ENCODE measurements at places on chromosomes 4 and X.

DNA sequence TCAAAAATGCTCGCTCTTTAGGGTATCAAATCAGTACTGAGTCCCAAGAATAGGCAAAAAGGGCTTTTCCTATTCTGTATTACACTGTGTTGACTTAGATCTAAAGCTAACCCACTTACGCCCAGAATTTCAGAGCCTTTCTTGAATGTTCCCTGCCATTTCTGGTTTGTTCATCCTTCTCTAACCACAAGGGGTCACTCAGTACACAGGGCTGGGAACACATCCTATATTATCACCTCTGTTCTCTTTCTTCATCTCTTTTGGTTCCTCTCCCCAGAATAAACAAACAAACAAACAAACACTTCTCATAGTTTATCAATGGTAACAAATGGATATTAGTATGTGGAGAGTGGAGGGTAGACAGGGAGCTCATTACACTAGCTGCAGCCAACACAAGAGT, 25.5 kb upstream of the MORC4 start:
- DNase-seq, result no peak

DNA sequence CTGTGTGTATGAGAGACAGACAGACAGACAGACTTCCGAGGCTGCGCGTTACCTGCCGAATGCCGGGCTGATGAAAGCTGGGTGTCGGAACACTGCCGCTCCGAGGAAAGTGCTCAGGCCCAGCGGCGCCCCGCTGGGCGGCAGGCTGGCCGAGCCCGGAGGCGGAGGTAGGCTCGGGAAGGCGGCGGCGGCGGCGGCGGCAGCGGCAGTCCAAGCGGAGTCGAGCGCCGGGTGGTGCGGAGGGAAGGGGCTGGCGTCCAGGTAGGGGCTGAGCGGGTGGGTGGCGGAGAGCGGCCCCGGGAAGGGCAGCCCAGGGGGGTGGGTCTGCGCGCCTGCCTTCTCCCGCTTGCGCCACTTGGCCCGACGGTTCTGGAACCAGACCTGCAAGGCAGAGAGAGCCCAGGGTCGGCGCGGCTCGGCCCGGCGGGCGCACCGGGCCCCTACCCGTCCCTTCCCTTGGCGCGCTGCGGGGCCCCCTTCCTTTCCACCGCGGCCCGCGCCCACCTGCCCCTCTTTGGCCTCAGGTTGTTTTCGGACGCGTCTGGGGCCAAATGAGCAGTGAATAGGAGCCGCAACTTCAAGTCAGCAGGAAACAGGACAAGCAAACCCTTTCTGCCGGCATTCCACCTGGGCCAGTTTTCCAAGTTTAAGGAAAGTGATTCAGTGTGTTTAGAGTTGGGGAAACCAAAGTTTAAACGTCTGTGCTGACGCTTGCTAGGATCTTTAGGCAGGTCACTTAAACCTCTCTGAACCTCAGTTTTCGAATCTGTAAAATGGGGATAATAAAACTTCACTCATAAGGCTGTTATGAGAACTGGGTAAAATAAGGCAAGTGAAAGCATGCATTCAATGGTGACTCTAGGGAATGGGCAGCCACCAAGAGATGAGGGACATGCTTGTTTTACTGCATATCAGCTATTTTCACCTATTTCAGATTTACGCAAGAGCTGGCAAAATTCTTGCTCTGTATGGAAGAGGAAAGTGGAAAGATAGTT, 8.4 kb downstream of the ARX start:
- no peak for DNase-seq

DNA sequence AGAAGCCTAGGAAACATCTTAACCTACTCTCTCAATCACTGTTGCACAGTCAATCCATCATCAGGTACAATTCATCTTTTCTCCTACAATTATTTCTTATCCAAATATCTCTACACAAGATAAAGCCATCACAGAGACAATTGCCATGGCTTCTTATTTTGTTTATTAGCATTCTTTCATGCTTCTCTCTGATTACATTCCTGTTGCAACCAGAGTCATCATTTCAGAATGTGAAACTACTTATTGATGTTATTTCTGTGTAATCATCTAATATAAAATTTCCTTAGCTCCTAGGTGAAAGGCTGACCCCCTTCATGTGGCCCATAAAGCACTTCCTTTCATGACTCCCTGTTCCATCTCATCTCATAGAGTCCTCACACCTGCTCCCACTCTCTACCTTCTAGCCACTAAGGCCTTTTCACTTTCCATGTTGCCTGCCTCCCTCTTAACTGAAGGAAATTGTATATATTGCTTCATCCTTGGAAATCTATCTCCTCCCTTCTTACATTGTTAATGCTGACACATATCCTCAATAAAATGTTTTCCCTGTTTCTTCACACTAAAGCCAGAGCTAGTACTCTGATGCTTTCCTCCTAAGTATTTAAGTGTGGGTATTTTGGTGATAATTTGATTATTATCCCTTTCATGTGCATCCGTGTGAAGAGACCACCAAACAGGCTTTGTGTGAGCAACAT, 829.9 kb downstream of the FAT4 start:
- DNase-seq, result no peak

- DNase-seq, result no peak
Observed at GRCh38 chr4:6172093-6172926, 28.0 kb downstream of the JAKMIP1 start.

DNA sequence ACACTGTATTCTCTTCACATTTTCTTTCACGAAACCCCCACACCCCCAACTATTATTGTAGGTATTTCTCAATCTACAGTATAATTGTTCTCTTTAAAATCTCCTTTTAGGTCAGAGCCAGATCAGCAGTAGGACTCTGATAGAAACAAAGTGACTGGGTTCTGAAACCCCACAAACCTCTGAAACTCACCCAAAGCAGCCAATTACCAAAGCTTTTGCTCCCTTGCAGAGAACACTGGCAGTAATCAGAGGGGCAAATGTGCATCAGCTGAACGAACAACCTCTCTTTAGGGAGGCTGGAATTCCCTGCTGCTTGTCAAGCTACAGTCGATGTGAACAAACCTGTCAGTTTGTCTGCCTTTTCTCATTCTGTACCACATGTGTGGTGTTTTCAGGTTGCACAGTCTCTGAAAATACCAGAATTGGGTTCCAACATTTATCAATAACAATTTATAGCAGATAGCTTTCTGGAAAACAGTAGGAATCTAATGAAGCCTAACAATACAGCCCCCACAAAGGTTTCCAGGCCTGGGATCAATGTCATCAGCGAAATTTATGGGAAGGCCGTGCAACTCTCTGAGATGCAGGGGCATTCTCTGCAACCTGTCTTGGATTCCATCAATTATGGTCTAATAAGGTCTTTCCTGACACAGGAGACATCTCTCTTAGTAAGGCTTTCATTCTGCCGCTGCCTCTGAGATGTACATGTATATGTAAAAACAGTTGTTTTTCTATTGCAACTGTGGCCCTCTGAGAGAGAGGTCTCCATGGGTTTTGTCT, 395.9 kb downstream of the GPAT3 start:
- no peak for DNase-seq

DNA sequence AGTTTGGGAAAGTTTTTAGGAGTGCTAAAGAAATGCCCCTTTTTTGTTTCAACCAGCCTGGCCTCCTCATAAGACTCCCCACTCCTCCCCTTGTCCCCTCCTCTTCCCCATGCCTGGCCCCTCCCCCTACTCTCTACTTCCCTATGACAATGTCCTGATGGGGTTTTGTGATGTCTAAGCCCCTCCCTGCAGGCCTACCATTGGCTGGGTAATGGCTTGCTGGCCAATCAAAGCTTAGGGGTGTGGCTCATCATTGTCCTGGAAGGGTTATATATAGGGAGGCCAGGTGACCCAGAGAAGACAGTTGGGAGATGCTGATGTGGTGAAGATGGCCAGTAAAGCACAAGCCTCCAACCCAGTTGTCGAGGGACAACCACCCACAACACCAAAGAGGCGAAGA, 48.2 kb upstream of the PASD1 start:
- no peak for DNase-seq

DNA sequence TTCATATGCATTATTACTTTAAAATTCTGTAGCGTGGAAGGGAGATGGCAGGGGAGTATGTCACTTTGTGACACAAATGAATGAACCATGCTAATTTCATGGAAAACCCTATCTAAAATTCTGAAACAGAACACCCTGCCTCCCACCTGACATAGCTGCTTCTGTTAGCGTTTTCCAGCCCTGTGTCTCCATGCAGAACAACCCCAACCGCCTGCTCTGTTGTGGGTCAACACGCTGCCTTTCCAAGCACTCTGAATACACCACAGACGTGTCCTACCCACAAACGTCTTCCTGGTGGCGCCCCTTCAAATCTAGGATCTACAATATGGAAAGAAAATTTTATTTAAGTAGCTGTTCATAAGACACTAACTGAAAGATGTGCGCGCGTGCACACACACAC, 238.6 kb downstream of the TRIML1 start:
- no peak for DNase-seq

DNA sequence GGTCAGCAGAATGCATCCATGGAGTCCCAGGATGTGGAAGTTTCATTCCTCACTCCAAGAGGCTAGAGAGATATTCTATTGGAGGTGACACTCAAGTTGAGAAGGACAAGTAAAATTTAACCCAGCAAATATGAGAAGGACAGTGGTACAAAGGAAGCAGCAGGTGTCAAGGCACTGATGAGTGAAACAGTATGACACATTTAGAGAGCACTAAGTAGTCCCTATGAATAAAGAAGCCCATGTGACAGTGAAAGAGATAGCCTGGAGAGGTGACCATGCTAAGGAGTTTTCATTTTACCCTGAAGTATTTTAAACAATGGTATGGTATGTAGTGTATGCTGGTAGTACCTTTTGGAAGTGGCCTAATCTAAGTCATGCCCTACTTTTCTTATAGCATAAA, 9.2 kb downstream of the BMX start:
- DNase-seq, result no peak
